Right lobe of liver (tissue), 6 donors: ENCODE measurements at places on chromosomes 6 and 20. TPM values are rescaled to one million over a fixed set of nuclear protein-coding genes. Genes with fewer than 3 reads are reported as not detected.

- no peak for DNase-seq
Measured at GRCh38 chr6:74912234-74912633, 293.6 kb downstream of the COL12A1 start.

- DNase-seq, result no peak
Measured at GRCh38 chr6:167881327-167881726, 54.6 kb downstream of the AFDN start.

GRCh38 chr20:37846573-37846972, 56.4 kb upstream of the VSTM2L start:
- DNase-seq, result no peak

GRCh38 chr6:134584847-134585516, 267.1 kb upstream of the SGK1 start:
- no peak for DNase-seq

- DNase-seq, result no peak
Measured at GRCh38 chr20:61482056-61482887, 230.2 kb downstream of the CDH4 start.

- no peak for DNase-seq
Measured at GRCh38 chr20:46237227-46237626, 71.1 kb downstream of the CDH22 start.

- no peak for DNase-seq
Measured at GRCh38 chr6:169620171-169621130, 81.4 kb downstream of the WDR27 start.

DNA sequence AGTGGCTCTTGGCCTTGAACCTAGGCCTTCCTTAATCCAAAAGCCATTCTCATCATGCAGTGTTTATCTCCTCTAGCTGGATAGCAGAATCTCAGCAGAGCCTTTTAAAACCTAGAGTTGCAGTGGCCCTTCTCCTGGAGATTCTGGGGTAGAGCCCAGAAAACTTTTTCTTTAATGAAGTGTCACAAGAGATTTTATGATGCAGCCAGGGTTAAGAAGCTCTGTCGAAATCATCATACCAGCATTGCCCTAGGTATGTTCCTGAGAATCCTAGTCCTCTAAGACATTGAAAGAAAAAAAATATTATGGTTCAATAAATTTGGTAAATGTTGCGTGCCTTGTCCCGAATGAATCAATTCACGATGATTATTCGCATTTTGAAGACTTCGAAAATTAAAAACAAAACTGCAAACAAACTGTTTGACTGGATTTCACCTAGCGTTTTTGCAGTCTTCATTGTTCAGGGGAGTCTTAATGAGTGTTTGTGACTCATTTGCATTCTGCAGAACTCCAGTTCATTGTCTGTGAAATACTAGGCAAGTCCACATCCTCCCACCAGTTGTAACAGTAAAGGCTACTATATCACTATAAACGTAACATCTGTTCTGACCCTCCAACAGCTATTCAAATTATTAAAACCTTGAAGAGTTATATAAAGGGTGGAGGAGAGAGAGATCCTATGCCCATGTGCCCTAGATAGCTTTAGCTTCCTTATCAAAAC, 198.6 kb downstream of the UST start:
- no peak for DNase-seq

- peak; percentile 44 for DNase-seq
Measured at GRCh38 chr6:169959136-169960002, 207.9 kb downstream of the ERMARD start.

DNA sequence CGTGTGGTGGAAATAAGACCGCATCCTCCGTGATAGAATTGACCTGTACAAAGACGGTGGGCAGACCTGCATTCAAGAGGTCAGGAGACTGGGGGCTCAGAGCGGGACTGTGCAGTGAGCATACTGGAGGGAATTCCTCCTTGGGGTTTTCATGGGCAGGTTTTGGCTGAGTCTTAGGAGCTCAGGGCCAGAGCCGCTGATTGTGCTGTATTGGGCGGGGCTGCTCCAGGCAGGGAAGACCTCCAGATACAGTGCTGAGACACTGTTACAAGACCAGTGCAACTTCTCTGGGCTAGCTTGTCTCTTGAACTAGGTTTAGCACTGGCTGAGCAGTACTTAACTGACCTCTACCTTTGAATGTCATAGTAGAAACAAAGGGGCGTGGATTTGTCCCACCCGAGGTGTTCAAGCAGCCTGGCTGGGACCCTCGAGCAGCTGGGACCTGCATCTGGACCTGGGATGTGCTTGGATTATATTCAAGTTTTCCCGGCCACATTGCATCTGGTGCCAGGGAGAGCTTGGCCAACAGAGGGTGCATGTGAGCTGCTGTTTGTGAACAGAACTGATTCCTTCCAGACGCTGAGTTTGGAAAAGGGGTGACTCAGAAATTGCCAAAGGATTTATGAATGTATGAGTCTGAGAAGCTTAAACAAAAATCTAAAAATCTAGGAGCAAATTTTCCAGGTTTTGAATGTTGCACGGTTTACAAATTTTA, 33.4 kb upstream of the SLC22A1 start:
- DNase-seq, result peak; percentile 75

DNA sequence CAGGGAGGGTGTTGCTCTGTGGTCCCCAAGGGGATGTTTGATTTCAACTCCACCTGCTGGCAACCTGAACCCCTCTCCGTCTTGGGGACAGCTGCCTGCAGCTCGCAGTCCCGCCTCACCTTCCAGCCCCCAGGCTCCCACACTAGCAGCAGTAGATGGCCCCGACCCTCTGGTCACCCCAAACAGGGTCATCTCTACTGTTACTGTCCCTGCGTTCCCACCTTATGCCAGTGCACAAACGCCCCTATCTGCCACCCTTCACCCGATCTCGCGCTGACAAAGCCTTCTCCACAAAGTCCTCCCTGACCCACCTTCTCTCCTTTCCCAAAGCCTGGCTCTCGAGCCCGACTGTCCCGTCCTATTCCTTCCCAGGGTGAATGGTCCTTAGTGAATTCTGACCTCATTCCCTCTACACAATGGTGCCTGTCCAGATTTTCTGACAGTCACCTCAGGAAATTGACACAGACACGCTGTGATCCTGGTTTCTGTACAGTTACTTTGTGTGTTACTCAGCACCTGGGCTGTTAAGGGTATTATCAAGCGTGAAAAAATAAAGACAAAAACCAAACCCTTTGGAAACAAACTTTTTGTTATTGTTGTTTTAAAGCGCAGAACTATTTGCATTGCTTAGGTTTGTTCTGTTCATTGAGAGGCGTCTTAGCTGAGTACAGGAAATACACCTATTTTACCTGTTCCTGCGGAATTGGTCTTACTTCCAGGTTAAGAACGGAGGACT, 728 bp downstream of the FUT9 start:
- DNase-seq, result no peak

DNA sequence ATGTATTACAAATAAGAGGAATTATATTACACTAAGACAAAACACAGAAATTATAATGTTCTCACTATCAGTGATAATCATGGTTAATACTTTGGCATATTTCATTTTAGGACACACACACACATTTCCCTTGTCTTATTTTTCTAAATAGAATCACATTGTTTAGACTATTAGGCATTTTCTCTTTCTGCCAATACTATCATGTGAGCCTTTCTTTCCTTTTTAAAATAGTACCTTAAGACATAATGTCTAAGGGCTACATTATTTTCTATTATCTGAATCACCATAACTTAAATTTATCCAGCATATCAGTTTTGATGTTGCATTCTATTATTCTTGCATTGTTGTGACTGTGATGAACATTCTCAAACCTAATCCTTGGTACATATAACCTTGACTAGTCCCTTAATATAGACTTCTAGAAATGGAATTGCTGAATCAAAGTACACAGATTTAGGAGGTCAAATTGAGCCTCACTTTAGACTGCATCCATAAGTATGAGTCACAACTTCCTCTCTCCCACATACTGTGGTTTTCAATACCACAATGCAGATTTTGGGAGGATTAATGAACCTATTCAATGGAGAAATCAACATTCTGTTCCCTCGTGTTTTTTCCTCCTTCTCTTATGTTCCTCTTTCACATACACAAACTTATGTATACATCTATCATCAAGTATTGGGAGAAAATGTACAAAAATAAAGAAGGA, 212.6 kb downstream of the MOXD1 start:
- DNase-seq, result no peak

DNA sequence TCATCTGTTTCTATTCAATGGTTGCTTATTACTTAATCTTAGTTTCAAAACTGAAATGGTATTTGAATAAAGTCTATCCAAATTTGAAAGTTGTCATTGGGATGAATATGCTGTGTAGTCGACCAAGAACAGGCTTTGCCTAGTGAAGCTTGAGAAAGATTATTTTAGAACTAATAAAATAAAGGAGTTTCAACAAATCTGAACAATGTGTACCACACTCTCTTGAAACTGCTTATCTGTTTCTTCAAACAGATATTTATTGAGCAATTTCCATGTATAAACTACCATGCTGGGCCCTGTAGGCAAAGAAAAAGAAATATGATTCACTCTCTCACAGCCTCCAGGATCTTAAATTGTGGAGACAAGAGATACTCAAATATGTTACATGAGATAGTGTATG, 174.4 kb downstream of the OGFRL1 start:
- DNase-seq, result no peak

DNA sequence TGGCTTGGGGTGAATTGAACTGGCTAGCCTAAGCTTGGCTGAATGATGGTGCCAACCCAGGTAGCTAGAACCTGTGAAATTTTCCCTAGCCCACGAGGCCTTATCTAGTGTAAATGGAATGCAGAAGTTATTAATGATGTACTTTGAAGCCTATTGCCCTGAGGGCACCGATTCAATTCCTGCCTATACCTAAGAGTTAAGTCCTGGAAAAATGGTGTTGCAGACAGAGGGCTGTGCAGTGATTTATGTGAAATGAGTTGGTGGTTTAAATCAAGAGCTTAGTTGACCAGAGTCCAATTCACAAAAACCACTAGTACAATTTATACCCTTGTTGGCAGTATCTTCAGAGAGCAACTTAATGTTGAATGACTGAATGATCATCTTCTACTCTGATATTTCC, 373.8 kb upstream of the JAG1 start:
- no peak for DNase-seq

DNA sequence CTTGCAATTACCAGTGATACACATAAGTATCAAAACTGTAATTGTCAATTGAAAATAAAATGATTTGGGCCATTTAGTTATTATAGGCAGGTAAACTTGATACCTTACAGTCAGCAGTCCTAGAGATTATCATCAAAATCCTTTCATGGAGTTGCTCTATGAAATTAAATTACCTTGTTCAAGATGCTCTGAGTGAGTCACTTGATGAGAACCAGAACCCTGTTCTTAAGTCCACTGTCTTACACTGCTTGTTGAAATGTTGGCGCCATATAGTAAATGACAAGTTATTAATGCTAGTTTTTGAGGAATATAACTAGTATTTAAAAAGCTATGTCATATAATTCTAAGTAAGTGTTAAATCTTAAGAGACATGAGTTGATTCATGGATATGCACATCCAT, 37.2 kb upstream of the BAG2 start:
- no peak for DNase-seq

- DNase-seq, result no peak
Measured at GRCh38 chr6:57029213-57029612, 17.3 kb upstream of the KIAA1586 start.

GRCh38 chr20:50425076-50425475, 85.1 kb upstream of the PTPN1 start:
- DNase-seq, result no peak

GRCh38 chr20:51607170-51607569, 64.7 kb upstream of the NFATC2 start:
- no peak for DNase-seq

SIRPB2 gene
- total RNA-seq, result 4.3 TPM

PKIB gene
- 10.8 TPM for total RNA-seq

SLC22A1 gene
- total RNA-seq, result 201 TPM

TRAPPC3L gene
- total RNA-seq, result not detected

GLP1R gene
- not detected for total RNA-seq

CRISP2 gene
- total RNA-seq, result not detected

COL21A1 gene
- 0.25 TPM for total RNA-seq

SLPI gene
- 181 TPM for total RNA-seq

SCAF8 gene
- total RNA-seq, result 13.5 TPM

DSP gene
- 94.2 TPM for total RNA-seq

FAM209A gene
- total RNA-seq, result 0.24 TPM
